EH (cell line): ENCODE measurements at places on chromosomes 11 and 22.

- DNase-seq = no peak
Observed at GRCh38 chr11:10044618-10045017, 249.4 kb downstream of the SBF2 start.

DNA sequence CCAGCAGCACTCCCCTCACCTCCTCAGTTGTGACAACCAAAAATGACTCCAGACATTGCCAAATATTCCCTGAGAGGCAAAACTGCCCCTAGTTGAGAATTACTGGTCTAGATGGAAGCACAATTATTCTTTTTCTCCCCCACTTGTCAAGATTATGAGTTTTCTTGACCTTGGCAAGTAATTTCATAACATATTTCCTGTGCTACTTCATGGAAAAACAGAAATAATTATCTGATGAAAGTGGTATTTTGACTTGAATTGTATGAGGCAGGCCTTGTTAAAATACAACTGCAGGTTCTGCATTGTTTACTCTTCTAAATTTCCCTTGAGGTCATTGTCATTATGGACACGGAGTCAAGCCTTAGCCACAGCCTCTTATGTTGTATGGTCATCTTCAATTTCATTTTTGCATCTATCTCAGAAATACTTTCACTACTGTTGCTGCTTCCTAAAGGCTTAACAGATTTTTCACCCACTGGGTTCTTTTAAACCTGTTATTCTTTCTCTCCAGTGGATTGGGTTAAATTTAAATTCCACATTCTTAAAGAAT, 32.2 kb upstream of the LDLRAD3 start:
- no peak for DNase-seq

- no peak for DNase-seq
Observed at GRCh38 chr11:65363770-65364169, 9.2 kb downstream of the TIGD3 start.

GRCh38 chr22:49264696-49265095, 563.0 kb downstream of the BRD1 start:
- DNase-seq = no peak

DNA sequence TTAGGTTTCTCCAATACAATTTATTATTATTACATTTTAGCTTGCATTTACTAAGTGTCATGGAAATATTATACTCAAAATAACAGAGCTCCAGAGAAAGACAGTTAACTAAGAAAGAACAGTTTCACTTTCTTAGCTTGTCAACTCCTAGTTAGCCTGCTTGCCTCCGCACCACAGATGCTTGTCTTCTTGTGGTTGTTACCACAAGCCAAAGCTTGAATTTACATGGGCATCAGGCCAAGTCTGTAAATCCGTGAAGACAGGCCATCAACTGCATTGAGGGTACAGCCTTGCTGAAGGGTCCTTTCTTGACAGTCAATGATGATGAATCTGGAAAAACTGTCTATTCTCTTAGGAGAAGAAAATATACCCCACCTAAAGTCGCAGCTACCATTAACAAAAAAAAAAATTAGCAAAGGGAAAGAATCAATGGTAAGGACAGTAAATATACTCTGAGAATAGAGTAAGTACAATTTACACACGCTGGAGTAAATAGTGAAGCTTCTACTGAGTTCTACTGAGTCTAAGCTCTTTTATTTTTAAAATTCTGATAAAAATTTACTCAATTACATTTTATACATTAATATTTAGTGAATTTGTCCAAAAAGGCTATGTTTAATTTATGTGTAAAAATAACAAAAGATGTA, 15.6 kb upstream of the DENND5A start:
- peak; percentile 73 for DNase-seq

DNA sequence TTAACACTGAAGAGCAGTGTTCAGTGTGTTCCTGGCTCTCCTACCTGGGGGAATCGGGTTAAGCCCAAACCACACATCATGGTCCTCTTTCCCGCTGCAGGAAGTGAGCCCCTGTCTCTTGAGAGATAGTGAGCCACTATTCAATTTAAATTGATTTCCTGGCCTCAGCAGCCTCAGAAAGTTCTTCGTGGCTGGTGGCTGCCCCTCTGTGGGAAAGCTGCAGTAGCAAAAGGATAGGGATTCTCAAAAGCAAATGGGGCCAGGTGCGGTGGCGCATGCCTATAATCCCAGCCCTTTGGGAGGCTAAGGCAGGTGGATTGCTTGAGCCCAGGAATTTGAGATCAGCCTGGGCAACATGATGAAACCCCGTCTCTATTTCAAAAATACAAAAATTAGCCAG, 49.1 kb upstream of the CD5 start:
- no peak for DNase-seq

GRCh38 chr11:47783087-47783610, 16.0 kb upstream of the FNBP4 start:
- no peak for DNase-seq

- DNase-seq = no peak
Observed at GRCh38 chr11:46618837-46619236, 1.5 kb downstream of the ATG13 start.

DNA sequence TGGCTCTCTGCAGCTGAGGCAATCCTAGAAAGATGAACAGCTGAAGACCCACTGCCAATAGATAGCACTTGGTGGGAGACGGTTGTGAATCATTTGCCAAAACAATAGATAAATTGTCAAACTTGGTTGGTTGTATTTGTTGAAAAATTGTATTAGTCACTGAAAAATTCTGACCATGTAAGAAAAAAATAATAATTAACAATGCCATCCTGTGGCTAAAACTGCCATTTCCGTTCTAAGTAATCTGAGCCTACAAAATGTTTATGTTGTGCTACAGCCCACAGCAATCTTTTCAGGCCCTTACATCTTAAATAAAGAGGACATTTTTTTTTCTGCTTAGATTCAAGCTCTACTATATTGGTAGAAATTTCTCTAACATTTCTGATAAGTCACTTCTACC, 103.2 kb upstream of the ANO3 start:
- peak; percentile 20 for DNase-seq

DNA sequence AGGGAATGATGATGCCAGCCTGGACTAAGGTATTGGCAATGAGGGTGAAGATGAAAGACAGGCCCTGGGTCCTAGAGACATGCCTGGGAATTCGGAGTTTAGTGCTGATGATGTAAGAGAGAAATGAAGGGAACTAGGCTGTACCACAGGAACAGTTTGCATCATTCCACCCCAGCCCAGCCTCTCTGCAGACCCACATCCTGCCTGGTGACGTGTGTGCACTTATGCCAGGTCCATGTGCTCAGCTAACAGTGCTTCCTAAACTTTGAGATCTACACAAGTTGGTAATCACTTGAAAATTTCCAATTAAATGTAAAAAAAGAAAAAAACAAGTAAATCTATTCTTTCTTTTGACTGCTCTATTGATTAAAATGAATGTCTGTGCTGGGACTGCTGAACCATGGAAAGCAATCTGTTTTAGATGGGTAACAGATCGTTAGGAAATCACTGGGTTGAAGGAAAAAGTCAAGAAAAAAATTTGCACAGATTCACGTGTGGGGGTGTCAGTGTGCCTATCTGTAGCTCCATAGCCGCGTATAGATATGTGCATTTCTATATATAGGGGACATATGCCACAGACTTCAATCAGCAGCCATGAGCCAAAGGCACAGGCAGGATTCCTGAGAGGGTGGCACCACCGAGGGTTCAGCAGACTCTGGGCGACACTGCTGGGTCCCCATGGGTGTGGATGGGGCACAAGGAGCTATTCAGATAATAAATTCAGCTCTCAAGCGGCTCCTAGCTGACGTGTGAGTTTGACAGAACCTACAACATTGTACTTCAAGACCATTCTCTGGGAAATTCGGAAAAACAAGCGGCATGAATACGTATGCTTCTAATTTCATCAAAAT, 131.1 kb upstream of the OPCML start:
- no peak for DNase-seq

GRCh38 chr11:91394727-91395414, 829.7 kb upstream of the FAT3 start:
- no peak for DNase-seq

GRCh38 chr11:117497206-117497951, 169.7 kb downstream of the CEP164 start:
- DNase-seq = no peak

DNA sequence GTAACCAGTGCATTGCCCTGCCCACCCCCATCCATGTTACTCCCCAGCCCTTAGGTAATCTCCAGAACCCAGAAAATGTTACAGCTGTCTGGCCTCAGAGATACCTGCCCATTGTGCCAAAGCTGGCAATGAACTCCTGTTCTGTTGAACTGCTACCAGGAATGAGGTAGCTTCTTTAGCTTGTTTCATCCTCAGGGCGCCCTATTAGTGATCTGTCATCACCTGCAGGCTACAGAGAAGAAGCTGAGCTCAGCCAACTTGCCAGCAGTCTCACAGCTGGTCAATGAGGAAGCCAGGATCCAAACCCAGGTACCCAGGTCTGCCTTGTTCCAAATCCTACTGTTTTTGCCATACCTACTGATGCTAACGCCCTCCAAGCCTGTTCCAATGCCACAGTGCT, 88.7 kb downstream of the GALNT18 start:
- DNase-seq = no peak

- DNase-seq = peak; percentile 11
Observed at GRCh38 chr22:43587574-43587973, 175.8 kb downstream of the MPPED1 start.

GRCh38 chr11:104870910-104871309, 27.4 kb downstream of the CASP12 start:
- DNase-seq = peak; percentile 4

- no peak for DNase-seq
Observed at GRCh38 chr11:18063862-18064434, 17.9 kb upstream of the TPH1 start.

DNA sequence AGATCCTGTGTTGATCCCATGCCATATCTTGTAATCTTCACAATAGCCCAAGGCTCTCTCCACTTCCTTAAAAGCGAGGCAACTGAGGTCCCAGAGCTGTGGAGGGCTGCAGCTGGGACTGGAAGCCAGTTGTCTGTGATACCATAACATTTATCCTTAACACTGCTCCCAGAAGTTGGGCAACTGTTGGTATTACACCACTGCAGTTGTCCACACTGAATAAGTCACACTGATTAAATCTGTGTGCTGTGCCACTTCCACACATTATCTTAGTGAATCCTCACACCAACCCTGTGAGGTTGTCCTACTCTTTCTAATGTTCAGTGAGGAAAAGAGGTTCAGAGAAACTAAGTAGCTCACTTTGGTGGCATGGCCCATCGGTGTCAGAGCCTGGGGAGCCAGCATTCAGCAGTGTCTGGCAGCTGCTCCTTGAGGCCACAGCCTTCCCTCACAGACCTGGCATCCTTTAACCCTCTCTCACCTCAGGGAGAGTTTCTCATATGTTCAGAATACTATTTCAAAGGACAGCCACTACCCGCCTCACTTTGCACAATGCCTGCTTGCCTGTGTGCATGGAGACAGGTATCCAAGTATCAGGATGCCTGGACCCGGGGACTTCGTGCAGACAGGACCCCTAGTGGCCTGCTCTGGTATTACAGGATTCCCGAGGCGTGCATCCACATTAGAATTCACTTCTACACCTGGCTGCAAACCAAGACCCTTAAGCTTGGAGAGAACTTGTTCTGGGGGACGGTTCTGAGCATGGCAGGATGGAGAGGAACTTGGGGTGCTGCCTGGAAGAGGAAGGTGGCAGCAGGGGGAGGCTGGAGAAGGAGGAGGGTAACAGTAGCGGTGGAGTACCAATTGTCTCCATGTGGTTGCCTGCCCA, 221.9 kb upstream of the TBCEL start:
- peak; percentile 48 for DNase-seq

- DNase-seq = peak; percentile 22
Observed at GRCh38 chr11:40314327-40314726, 1145.1 kb downstream of the LRRC4C start.

DNA sequence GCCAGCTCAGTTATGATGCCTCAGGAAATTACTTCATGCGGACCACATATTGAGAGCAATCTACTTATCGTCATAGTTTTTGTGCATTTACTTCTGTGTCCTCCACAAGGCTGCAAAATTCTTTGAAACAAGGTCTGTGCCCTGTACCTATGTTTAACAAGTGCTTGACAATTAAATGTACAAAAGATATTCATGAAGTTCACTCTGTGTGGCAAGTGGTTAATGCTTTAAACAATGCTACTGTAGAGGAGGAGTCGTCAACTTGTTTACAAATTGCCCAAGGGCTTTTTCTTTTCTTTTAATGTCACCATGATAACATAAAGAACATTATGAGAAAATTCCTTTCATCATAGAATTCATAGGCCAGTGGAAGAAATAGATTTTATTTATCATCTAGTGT, 871.5 kb upstream of the CCDC90B start:
- DNase-seq = no peak

DNA sequence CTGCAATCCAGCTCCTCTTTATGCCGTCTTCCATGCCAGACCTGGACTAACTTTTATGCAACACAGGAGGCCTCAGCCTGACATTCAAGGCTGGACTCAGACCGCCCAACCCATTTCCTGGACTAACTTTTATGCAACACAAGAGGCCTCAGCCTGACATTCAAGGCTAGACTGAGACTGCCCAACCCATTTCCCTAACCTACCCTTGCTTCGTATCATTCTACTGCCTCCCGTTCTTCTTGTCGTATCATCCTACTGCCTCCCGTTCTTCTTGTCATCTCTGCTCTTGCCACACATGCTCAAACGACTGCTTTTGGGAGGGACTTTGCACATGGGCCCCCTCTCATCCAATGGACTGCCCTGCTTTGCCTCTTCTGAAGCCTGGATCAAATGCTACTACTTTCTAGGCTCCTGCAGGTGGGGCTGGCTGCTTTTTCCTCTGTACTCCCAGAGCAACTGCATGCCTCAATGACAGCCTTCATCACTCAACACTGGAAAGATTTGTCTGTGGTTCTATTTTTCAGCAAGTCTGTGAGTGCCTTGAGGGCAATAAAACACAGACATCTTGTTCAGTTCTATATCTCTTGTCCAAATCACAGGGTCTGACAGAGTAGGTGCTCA, 7.8 kb downstream of the TBC1D10A start:
- no peak for DNase-seq
